Stimulated activated CD4-positive, alpha-beta T cell treated with anti-CD3 and anti-CD28 coated beads, Interleukin-1b, Interleukin-23, amount 100 ng/mL, for 1 hour (primary cell): ENCODE measurements at places on chromosomes 3 and 15.

- no peak for DNase-seq
Observed at GRCh38 chr3:191568206-191568605, 107.2 kb downstream of the PYDC2 start.

DNA sequence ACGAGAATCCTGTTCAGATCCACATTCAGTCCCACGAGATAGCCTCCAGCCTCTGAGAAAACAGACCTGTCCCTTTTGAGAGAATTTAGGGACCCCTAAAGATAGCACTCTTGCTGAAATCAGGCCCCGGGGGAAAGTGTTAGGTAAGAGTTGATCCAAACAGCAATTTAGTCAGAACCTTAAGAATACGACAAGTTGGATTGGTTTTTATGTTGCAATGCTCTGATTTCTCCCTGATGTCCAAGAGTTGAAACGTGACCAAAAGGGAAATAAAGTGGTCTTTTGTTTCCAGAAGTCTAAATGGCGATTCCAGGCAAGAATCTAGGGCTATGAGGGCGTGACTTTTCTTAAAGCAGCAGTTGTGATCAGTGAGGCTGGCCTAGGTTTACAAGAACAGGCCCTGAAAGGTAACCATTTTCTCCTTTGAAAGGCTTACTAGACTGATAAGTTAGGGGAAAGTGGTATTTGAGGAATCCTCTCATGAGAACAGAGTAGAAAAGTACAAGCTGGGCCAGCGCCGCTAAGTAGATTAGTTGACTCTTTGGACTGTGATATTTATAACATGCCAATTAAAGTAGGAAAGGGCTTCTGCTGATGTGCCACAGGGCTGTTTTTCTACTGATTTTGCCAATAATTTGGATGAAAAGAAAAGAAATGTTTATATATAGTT is 4.9 kb downstream of the MAN2A2 start:
- DNase-seq = no peak

- no peak for DNase-seq
Observed at GRCh38 chr15:32982001-32982400, 212.5 kb downstream of the FMN1 start.

- DNase-seq = no peak
Observed at GRCh38 chr3:112127522-112128494, 5.2 kb downstream of the GCSAM start.

DNA sequence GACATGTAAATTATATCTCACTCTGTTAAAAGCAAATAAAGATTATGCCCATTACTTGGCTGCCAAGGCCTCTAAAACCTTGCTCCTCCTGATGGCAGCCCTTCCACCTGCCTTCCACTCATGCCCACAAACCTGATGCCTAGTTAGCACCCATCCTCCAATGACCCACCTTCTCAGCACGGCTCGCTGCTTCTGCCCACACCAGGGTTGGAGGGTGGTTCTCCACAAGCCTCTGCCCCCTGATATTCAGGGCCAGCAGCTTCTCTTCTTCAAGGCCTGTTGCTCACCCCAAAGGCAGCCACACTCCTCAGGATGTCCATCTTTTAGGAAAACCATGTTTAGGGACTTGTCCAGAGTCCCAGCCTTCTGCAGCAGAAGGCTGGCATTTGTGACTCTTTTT is 263.4 kb upstream of the TLE3 start:
- DNase-seq = no peak
